ENCODE measurements at places on chromosomes 13 and 19.

GRCh38 chr13:76329004-76329403 lies 557.2 kb downstream of the KCTD12 start:
- no peak for DNase-seq

- DNase-seq, result no peak
Measured at GRCh38 chr19:40150170-40150569, 41.1 kb upstream of the MAP3K10 start.

DNA sequence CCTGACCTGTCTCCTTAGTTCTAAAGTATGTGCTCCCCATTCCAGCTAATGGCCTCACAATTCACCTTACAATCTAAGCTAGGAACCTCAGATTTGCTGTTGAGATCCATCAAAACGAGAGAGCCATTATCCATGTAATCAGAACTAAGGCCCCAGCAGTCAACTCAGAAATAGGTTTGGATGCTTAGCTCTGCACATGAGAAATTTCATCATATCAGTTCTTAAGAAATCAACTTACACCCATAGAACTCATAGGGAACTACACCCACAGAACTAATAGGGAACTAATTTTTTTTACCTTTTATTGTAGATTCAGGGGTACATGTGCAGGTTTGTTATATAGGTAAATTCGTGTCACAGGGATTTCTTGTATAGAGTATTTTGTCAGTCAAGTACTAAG lies 28.7 kb downstream of the CYSLTR2 start:
- DNase-seq, result no peak

DNA sequence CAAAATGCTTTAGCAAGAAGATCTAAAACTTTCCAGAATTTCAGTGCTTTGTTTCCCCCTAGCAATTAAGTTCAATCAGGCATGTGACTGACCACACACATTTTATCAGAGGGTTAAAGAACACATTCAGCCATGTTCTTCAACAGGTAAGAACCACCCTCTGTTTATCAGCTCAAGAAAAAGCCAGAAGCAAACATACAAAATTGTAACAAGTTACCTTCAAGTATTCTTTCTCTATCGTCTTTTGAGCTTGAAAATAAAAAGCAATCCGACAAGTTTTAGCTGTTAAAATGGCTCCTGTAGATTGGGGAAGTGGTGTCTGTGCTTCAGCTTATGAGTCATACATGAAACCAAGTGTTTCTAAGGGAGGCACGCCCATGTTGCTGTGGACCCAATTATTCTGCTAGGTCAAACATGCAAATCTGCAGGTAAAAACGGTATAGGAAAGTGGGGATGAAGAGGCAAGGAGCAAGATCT lies at the start of gene ELF1:
ELF1 (minus strand) TSS at position 306 of the 477 bp plus-strand sequence. CDS start 37,262 bp downstream, outside the sequence.
- no peak for DNase-seq

GRCh38 chr13:104327211-104327610 lies 1261.0 kb upstream of the SLC10A2 start:
- no peak for DNase-seq

DNA sequence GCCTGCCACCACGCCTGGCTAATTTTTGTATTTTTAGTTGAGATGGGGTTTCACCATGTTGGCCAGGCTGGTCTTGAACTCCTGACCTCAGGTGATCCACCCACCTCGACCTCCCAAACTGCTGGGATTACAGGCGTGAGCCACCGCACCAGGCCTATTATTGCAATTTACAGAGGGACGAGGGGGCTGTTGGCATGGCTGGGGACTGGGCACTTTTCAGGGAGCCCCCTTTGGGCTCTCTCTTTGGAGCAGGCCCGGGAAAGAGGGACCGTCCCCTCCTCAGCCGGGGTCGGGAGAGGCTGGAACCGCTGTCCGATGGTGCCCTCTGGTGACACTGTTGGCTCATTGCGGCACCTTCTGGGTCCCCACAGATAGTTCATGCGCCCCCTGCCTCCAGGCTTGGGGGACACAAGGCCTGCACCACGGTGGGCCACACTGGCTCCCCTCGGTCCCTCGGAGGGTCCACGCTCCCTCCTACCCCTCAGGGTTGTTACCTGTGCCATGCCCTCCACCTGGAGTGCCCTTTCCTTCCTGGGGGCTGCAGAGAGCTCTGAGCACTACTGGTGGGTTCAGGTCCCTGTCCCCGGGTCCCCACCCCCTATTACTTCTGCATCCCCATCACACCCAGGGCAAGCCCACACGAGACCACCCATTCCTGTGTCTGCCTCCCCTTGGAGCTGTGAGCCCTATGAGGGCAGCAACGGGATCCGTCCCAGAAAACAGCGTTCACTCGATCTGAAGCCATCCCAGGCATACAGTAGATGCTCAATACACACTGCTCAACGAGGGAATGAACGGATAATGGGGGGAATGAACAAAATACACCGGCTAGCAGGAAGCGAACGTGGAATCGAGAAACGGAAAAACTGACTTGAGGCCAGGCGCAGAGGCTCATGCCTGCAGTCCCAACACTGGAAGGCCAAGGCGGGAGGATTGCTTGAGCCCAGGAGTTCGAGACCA lies 12.5 kb downstream of the FEM1A start:
- DNase-seq, result no peak

Measured in BJ (cell line).